ENCODE measurements at places on chromosomes 1 and 21.

DNA sequence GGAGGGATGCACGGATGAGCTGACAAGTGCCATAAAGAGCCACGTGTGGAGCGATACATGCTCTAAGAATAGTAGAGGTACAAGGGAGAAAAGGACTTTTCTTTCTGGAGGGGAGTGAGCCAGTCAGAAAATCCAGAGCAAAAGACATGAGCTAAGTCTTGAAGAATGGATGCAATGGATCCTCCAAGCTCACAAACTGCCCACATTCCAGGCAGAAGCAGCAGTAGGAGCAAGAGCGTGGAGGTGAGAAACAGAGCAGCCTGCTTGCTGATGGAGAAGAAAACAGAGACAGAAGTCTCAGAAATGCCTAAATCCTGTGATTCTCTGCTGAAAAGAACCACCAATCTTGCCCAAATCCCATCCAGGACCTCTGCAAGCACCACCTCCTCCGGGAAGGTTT lies 78.2 kb upstream of the RALGPS2 start:
- DNase-seq: no peak

DNA sequence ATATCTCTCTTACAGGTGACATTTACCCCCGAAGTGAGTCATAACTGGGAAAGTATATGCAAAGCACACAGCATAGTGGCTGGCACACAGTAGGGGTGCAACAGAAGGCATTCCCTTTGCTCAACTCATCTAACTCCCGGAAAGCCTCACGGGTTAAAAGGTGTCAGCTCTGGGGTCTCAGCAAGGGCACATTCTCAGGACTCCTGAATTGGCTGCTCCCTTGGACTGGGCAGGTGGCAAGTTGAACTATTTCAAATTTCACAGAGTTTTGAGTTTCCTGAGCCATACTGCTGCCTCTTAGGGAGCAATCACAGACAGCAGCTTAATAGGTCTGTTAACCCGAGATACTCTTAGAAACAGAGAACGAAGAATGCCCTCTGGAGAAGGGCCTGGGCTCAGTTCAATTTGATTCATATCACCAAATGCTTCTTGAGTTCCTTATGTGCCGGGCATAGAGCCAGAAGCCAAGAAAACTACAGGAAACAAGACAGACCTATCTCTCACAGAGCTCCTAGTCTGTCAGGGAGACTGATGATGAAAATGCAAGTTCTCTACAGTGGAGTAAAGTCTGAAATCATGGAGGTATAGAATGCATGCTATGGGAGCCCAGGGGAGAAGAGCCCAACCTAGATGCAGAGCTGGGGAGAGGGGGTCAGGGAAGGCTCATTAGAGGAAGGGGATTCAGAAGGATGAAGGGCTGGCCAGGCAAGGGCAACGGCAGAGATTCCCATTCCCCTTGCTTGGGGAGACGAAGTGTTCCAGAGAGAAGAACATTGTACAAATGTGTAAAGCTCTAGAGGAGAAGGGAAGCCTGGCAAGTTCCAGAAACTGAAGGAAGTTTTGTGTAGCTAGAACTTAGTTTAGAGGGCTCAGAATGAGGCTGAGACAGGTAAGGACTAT lies 143.9 kb upstream of the HMGB4 start:
- DNase-seq: no peak

- DNase-seq: no peak
Observed at GRCh38 chr1:103441342-103441741, 84.2 kb upstream of the RNPC3 start.

DNA sequence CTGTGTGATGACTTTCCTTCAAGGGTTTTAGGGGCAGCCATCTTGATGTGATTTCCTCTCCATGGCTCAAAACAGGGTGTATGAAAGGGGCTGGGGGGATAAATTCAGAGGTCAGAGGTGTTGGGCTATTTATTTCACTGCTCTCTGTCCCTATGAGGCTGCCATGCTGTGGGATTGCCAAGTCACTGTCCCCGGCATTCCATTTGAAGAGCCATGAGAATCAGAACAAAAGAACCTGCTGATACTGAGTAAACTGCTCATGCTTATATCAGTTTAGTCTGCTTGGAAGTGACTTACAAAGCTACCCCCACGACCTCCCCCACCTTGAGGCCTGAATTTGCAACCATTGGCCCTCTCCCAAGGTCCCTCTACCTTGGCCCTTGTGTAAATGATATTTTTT lies 72.3 kb upstream of the UBE2U start:
- DNase-seq: no peak

- no peak for DNase-seq
Observed at GRCh38 chr1:197438010-197438790, 170.1 kb downstream of the CRB1 start.

- no peak for DNase-seq
Observed at GRCh38 chr1:183070923-183071618, 47.9 kb downstream of the LAMC1 start.

- DNase-seq: no peak
Observed at GRCh38 chr1:65525266-65526048, 105.0 kb downstream of the LEPR start.

DNA sequence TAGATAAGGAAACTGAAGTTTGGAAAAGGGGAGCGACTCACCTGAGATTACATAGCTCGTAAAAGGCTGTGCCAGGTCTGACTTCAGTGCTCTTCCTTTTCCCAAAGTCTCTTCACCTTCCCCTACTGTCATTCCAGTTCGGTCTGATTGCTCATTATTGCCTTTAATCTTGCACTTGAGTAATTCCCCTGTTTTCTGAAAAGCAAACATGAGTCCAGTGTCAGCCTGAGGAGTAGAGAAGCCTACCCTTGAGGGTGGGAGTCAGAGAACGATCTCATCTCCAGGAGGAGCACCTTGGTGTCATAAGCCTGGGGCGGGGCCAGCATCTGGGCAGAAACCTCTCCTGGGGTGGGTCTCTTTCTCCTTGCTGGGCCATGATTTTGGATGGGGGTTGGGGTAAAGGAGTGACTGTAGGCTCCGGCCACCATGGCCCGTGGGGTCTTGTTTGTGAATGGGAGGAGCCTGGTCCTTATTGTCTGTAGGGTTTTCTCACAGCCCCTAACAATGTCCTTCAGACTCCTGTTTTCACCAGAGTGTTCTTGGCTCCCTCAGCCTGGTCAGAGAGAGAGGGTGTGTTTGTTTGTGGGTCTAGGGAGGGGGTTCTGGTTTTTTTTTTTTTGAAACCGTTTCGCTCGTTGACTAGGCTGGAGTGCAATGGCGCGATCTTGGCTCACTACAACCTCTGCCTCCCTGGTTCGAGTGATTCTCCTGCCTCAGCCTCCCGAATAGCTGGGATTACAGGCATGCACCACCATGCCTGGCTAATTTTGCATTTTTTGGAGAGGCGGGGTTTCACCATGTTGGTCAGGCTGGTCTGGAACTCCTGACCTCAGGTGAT lies 6.0 kb downstream of the VANGL2 start:
- DNase-seq: no peak

DNA sequence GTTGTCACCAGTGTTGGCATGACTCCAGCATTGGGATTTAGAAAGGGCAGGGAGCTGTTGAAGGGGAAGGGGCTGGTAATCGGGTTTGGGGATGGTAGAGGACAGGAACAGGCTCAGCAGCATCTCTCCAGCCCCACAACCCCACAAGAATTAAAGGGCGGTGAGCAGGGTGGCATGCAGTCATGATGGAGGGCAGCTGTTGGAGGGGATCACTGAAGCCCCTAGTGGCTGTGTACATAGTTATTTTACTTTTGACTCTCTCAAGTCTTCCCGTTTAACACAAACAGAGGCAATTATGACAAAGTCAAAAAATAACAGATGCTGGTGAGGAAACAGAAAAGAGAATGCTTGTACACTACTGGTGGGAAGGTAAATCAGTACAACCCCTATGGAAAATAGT lies 213.8 kb downstream of the URB2 start:
- no peak for DNase-seq

DNA sequence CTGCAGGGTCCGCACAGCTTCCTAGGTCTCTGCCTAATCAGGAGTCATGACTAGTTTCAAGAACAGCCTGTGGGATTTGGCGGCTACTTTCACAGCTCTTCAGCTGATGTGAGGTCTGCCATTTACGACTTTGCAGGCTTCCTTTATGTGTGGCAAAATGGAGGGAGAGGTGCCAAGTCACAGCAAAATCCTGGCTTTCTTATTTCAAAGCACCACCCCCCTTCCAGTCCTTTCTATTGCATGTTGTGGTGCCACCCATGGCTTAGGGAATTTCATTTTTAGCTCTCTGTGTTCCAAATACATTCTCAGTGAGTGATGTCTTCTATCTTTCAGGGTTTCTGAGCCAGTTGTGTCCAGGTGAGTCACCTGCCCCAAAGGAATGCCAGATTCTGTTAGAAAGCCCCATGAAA lies 75.1 kb upstream of the WLS start:
- DNase-seq: no peak

- no peak for DNase-seq
Observed at GRCh38 chr1:208569181-208569580, 325.0 kb upstream of the PLXNA2 start.

DNA sequence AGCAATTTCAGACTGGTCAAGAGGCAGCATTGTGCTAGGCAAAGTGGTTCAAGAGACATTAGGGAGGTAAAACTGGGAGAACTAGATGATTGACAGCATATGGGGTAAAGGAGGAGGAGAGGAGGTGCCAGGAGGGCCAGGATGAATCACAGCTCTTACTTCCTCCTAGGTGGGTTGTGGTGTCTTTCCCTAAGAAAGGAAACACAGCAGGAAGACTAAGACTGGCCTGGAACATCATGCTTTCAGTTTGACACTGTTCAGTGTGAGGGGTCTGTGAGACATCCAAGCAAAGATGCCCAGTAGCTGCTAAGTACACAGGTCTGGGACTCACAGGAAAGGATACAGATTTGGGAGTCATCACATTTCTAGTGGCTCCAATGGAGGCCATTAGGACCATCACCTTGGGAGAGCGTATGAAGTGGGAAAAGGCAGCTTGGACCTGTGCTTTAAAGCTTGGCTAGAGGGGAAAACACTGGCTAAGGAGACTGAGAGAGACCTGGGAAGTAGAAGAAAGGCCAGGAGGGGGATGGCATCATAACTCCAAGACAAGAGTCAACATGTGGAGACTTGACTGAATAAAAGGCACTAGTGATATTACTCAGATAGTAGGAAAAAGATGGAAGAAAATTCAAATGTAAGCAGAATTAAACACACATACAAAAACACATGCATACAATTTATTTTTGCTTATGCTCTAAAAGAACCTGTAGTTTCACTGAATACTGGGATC lies 17.3 kb downstream of the CD58 start:
- DNase-seq: no peak

DNA sequence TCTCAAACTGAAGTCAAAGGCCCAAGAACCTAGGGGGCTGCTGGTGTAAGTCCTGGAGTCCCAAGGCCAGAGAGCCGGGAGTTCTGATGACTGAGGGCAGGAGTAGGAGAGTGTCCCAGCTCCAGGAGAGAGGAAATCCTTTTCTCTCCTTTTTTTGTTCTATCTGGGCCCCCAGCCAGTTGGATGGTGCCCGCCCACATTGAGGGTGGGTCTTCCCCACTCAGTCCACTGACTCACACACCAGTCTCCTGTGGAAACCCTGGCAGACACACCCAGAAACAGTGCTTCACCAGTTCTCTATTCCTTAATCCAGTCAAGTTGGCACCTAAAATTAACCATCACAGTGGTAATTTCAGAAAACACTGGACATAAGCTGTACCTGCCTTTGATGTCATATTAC lies 12.7 kb upstream of the WDR26 start:
- no peak for DNase-seq

DNA sequence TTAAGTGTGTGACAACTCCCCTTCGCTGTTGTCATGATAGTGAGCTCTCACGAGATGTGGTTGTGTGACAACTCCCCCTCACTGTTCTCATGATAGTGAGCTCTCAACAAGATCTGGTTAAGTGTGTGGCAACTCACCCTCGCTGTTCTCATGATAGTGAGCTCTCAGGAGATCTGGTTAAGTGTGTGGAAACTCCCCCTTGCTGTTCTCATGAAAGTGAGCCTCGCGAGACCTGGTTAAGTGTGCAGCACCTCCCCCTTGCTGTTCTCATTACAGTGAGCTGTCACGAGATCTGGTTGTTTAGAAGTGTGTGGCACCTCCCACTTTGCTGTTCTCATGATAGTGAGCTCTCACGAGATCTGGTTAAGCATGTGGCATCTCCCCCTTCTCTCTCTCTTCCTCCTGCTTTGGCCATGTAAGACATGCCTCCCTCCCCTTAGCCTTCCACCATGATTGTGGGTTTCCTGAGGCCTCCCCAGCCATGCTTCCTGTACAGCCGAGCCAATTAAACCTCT lies 25.1 kb upstream of the LSS start:
- DNase-seq: peak; percentile 51

GRCh38 chr21:35023396-35024070 lies 25.6 kb downstream of the RUNX1 start:
- no peak for DNase-seq

- DNase-seq: no peak
Observed at GRCh38 chr1:162369571-162369970, 7.1 kb downstream of the SPATA46 start.

- DNase-seq: no peak
Observed at GRCh38 chr1:231338270-231339128, at the start of gene SPRTN. SPRTN (plus strand) TSS chr1:231338293; CDS start chr1:231338384, 91 bp downstream.

DNA sequence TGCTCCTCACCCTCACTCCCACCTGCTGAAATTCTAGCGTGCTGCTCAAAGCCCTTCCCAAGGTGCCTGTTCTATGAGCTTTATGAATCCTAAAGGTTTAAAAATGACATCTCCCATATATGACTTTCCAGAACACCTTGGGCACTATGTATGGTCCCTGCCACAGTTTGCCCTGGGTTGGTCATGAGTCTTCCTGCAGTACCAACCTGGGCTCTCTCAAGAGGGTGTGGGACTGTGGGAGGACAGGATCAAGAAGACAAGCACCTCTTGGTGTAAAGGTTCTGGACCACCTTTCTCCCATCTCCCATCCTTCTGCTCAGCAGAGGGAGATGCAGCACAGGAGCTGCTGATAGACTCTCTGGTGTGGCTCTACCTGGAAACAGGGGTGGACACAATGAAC lies 134.1 kb downstream of the FCRL5 start:
- DNase-seq: no peak

DNA sequence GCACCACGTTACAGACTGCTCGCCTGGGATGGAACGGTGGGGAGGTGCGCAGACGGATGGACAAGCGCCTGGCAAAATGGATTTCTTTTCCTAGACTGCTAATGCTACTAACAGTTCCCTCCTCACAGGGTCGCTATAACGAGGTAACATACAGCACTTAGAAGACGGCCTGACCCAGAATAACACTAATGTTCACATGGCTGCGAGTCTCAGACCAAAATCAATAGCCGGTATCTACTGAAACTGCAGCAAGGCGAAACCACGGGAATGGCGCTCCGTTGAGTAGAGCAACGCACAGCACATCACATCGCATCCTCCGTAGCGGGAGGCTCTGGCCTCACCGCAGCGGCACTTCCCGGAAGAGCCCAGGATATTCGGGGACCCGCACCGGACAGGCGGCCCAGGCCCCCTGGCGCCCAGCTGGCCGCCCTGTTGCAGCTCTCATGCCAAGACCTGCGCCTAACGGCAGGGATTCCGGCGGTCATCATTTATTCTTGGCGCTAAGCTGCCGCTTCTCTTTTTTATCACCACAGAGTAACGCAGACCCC lies 46.6 kb downstream of the VPS26C start:
- DNase-seq: no peak

GRCh38 chr1:113608399-113608798 lies 150.9 kb downstream of the PHTF1 start:
- DNase-seq: no peak

- no peak for DNase-seq
Observed at GRCh38 chr1:87042111-87042811, 127.8 kb downstream of the HS2ST1 start.
